Activated CD4-positive, alpha-beta T cell treated with anti-CD3 and anti-CD28 coated beads, Interleukin-2, Interleukin-6, amounts not matched to agents 100 ng/mL and 50 ng/mL, durations not matched to agents 16 hours and 8 hours (primary cell): ENCODE measurements at places on chromosomes 7 and 10.

DNA sequence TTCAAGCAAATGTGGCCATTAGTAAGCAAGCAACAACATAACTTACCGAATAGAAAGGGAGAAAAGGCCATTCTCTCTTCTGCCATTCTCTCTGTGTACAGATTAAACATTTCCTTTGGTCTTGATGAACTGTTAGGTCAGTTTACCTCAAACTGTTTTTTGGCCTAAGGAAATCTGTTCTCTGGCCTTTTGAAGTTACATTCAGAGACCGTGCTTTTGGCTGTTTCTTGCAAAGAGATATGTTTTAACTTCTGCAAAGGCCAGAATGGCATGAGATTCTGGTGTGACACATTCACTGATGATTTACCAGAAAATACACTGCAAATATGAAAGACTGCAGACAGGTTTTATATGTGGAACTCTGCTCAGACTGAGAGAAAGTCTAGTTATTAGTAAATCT is 22.2 kb downstream of the AHR start:
- DNase-seq: no peak

- DNase-seq: no peak
These were observed 7.4 kb upstream of the CYCS start for GRCh38 chr7:25132430-25132829.

GRCh38 chr7:6589829-6590644 is at the start of gene INTS15:
INTS15 (plus strand) TSS chr7:6590021; CDS start chr7:6590284, 263 bp downstream.
- DNase-seq: peak; percentile 85

- no peak for DNase-seq
These were observed 50.1 kb upstream of the GDF10 start for GRCh38 chr10:47249881-47250280.

DNA sequence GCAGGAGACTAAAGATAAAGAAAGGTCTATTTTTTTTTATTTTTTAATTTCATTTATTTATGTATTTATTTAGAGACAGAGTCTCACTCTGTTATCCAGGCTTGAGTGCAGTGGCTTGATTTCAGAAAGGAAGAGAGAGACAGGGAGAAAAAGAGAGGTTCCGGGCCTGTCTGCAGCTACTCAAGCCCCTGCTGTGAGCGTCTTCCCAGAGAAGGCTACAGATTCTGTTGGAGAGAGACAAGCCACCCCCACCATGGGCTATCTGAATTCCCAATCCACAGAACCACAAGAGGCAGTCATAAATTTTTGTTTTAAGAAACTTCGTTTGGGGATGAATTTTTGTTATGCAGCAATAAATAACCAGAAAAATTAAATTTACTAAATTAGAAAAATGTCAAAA is 68.1 kb downstream of the CALN1 start:
- no peak for DNase-seq

DNA sequence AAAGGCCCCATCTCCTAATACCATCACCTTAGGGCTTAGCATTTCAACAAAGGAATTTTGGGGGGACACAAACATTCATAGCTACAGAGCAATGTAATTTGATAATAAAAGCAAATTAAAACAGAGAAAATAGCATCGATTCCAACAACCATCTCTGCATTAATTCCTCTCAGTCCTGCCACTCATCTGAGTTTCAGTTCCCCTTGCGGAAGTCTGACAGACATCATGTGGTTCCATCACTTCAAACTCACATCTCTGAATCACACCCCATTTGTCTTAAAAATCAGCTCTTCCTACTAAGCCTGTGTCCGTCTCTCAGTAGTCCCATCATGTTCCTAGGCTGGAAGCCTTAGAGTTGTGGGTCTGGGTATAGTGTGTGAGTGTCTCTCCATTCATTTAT is 3.6 kb downstream of the ADCK2 start:
- no peak for DNase-seq

GRCh38 chr10:109450702-109451101 is 472.6 kb downstream of the XPNPEP1 start:
- no peak for DNase-seq

- DNase-seq: peak; percentile 33
These were observed 50.2 kb downstream of the TFAM start for GRCh38 chr10:58435297-58435985.

GRCh38 chr7:117704063-117704462 is 169.2 kb downstream of the CTTNBP2 start:
- no peak for DNase-seq

DNA sequence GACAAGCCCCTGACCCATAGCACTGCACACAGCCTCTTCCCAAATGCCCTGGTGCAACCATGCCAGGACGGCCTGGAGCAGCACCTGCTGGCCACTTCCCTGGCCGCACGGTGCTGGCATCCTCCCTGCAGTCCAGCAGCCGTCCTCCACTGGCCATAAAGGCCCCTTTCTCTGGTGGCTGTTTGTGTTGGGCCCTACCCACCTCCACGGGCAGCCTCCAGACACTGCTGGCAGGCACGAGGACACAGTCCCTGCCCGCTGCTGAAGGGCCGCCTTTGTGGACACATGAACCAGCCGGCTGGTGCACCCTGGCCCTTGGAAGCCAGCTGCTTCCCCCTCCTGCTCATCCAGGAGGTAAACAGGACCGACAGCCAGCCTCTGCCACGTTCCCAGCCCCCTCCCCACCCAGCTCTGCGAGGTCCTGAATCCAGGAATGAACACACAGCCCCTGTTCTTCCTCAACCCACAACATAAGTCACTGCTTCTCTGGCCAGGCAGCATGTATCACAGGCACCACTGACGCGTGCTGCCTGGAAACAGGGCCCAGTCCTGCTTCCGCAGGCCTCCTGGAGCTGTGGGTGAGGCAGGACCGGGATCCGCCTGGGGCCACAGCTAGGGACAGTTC is 43.8 kb downstream of the SPOCK2 start:
- DNase-seq: no peak

DNA sequence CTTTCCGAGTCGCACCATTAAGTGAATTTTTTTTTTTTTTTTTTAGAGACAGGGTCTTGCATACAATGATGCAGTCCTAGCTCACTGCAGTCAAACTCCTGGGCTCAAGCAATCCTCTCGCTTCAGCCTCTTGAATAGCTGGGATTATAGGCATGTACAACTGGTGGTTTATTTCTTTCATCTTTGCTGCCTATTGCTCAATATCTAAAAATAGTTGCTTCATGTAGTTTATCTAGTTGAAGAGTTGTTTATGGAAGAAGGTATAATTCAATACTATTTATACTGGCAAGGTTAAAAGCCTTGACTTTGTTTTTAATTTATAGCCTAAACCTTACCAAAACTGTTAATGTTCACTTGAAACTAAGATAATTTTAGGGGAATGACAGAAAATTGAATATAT is 66.9 kb downstream of the SEMA3D start:
- no peak for DNase-seq

DNA sequence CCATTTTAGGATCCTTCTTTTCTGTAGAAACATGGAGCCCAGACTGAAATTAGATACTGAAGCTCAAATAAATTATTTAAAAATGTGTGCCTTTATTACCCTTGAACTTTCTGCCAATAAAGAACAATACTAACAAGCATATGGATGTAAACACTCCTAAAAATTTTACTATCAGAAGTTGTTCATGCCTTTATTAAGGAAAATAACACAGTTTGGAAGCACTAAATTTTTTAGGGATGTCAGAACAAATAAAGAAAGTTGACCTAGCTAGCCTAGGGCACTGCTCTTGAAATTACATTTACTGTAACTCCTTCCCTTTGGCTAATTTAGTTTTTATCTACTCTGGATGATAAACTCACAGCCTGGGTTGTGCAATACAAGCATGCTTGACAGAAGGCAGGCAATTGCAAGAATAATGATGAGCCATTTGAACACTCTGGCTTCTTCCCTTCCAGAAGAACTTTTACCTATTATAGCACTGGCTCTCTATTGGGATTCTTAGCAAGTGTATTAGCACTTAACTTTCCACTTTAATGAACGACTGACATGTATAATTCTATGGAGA is 351.7 kb upstream of the C7orf33 start:
- DNase-seq: no peak

DNA sequence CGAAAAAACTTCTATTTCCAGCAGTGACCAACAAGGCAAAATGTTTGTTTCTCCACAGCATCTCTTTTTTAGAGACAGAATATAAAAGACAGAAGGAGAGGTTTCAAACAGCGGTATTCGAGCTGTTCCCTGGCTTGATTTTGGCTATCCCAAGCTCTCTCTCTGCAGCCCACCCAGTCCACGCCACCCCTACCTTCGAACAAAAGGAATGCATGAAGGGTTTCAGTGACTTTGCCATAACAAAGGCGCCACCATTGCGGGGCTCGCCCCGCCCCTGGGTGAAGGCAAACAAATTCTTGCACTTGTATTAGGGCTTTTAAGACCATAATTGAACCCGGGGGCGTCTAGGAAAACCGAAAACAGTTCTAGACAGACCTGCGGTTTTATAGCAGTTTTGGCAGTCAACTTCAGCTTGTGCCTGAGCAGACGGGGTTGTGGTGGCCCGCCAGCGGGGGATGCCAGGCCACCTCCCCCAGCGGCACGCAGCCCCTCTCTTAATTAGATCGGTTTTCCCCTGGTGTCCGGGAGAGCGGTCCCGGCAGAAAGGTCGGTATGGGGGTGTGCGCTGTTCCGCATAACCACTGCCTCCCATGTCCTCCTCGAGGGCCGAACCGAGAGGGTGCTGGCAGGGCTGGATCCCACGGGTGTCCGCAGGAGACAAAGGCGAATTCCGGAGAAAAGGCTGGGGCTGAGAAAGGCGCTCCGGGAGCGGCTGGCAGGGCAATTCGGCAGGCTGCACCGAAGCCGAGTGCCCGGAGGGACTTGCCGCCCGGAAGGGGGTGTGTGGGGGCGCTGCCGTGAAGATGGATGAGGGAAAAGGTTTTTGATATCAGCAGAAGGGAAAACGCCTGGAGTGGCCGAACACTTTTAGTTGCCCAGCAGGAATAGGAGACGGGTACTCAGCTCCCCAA is 2.7 kb upstream of the HOXA11 start:
- no peak for DNase-seq

- DNase-seq: no peak
These were observed 812.2 kb downstream of the GRM8 start for GRCh38 chr7:126440542-126440941.

- DNase-seq: no peak
These were observed 14.3 kb downstream of the GTPBP4 start for GRCh38 chr10:1002425-1003006.

- no peak for DNase-seq
These were observed 21.9 kb upstream of the SEMA3A start for GRCh38 chr7:84216472-84216871.

DNA sequence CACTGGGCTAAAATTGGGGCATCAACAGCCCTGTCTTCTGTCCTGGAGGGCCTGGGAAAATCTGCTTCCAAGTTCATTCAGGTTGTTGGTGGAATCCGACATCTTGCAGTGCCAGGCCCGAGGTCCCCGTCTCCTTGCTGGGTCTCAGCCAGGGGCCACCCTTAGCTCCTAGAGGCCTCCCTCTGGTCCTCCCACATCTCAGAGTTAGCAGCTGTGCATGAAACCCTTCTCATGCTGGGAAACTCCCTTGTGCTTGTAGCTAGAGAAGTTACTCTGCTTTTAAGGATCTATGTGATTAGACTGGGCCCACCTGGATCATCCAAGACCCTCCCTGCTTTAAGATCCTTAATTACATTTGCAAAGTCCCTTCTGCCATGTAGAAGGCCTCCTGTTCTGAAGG is 15.3 kb downstream of the HIP1 start:
- DNase-seq: no peak

DNA sequence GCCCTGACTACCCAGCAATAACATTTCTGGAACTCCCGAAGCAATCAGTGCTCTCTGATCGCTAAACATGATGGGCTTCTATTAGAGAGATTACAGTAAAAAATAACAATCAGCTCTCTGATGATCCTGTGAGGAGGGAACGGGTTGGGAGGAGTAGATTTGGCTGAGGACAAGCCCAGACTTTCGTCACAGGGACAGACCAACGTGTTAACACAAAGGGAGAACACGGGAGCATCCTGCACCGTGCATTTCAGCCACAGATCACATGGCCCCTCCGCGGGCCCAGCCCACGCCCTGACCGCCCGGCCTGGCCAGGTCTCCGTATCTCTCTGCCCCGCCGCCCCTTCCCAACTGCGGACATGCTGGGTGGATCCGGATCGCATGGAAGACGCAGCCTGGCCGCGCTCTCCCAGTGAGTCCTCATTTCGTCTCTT is 95.0 kb upstream of the AGBL3 start:
- DNase-seq: no peak

GRCh38 chr10:636016-636730 is 53.3 kb downstream of the DIP2C start:
- DNase-seq: no peak

- no peak for DNase-seq
These were observed 90.3 kb downstream of the INPP5A start for GRCh38 chr10:132627666-132628531.

DNA sequence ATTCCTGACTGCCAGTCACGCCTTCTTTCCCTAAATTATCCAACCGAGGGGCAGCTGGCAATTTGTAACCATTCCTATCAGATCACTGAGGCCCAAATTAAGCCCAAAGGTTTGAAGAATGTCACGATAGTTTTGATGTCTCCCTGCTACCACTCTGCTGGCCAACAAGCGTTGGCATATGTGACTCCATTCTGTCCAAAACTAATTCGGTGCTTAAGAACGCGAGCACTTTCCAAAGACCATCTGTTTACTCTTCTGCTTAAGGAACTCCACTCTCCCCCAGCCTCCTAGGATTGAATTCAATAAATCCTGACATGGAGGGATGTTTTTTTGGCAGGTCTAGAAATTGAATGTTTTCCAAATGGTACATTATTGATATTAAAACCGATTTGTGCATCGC is 131.5 kb upstream of the CTBP2 start:
- no peak for DNase-seq

DNA sequence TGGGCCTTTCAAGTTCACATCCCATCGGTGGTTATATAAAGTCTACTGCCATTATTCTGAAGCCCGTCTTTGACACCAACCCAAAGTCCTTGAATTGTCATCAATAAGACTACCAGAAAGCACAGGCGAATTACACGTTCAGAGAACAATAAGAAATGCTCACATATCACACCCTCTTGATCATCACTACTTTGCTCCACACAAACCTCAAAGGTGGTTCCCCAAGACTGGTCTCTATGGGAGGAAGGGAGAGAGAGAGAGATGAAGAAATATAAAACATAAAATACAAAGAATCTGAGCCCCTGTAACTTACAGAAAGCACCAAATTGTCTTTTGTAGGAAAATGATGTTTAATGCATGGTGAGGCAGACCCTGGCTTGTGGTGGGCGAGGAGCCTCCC is 4.4 kb downstream of the HIPK2 start:
- peak; percentile 60 for DNase-seq

GRCh38 chr7:141258559-141258958 is 184.7 kb downstream of the TMEM178B start:
- DNase-seq: no peak

- no peak for DNase-seq
These were observed 219.6 kb downstream of the ELFN1 start for GRCh38 chr7:1889556-1890181.

DNA sequence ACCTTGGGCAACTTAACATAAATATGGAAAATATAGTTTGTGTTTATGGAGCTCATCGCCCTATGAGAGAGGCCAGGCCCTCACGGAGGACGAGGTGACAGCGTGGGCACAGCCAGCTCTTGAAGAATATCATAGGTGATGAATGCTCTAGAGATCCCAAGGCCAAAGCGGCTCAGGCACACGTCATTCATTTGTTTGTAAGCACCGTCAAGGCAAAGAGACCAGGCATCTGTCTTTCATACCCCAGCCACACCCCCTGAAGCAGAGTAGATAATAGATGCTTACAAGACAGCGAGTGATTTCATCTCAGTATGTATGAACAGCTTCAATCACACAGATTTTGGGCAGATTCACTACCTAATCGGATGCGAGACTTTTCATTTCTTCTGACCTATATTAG is 242.1 kb upstream of the C7orf33 start:
- no peak for DNase-seq
